ENCODE measurements at places on chromosomes 6 and 20.

DNA sequence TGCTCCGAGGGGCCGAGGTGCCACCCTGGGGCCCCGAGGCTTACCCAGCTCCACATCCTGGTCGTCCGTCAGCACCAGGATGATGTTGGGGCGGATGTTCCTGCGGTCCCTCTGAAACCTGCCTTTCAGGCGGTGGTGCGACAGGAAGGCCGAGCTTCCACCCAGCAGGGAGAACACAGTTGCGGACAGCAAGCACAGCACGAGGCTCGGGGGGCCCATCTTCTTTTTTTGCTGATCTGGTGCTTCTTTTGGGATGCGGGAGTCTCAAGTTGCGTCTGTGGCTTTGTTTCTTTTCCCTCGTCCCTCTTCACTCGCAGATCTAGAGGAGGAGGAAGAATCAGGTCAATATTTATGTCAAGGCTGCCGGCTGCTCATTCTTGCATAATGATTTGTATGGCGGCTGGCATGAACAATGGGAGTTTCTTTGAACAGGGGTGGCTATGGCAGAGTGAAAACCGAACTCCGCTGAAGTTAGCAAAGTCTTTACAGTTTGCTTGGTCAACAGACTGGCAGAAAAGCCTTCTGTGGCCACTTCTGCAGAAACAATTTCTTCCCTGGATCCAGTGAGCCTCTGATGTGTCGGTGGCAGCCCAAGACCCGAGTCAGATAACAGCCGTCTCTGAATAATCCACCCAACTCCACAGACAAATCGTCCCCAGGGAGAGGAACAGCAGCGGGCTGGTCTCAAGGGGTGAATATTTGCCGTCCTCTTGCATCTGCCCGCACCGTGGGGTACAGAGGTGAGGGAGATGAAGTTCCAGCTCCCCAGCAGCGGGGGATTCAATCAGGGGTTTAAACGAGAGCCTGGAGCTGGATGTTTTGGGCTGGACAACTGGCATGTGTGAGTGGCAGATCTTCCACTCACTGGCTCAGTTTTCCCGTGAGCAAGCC, 27.9 kb downstream of the SULF2 start:
- no peaks in the 10 kb centered on the region for H3K27me3 ChIP-seq
- H3K4me3 ChIP-seq: no peak overlapping the region
- no peaks in the 10 kb centered on the region for H3K4me1 ChIP-seq
- DNase-seq: no peak

GRCh38 chr6:84304881-84305280, 77.4 kb upstream of the CEP162 start:
- no peak overlapping the region for H3K27ac ChIP-seq
- H3K4me3 ChIP-seq: no peak overlapping the region
- DNase-seq: no peak
- no peaks in the 10 kb centered on the region for H3K4me1 ChIP-seq
- no peaks in the 10 kb centered on the region for H3K36me3 ChIP-seq

DNA sequence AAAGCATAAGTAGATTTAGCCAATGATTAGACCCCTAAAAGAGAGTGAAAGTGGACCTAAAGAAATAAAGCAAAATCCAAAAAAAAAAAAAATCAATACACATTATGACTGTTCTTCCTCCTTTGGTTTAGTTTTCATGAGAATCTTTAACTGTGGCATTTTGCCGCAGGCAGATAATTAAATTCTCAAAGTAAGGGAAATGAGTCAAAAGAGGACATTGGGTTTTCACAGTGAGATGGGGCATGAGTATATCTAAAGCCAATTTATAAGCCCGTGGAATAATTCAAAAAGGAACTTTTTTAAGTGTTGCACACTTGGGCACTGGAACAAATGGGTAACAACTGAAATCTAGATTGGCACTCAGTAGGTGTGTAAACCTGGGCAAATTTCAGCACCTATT, 230.3 kb downstream of the PKHD1 start:
- no peak overlapping the region for H3K27ac ChIP-seq
- no peaks in the 10 kb centered on the region for H3K27me3 ChIP-seq
- H3K4me1 ChIP-seq: no peaks in the 10 kb centered on the region
- DNase-seq: no peak
- no peaks in the 10 kb centered on the region for H3K36me3 ChIP-seq
- H3K4me3 ChIP-seq: no peak overlapping the region

GRCh38 chr6:73180763-73181619, 44.3 kb downstream of the KHDC1L start:
- no peaks in the 10 kb centered on the region for H3K36me3 ChIP-seq
- H3K27ac ChIP-seq: no peak overlapping the region
- no peaks in the 10 kb centered on the region for H3K27me3 ChIP-seq

DNA sequence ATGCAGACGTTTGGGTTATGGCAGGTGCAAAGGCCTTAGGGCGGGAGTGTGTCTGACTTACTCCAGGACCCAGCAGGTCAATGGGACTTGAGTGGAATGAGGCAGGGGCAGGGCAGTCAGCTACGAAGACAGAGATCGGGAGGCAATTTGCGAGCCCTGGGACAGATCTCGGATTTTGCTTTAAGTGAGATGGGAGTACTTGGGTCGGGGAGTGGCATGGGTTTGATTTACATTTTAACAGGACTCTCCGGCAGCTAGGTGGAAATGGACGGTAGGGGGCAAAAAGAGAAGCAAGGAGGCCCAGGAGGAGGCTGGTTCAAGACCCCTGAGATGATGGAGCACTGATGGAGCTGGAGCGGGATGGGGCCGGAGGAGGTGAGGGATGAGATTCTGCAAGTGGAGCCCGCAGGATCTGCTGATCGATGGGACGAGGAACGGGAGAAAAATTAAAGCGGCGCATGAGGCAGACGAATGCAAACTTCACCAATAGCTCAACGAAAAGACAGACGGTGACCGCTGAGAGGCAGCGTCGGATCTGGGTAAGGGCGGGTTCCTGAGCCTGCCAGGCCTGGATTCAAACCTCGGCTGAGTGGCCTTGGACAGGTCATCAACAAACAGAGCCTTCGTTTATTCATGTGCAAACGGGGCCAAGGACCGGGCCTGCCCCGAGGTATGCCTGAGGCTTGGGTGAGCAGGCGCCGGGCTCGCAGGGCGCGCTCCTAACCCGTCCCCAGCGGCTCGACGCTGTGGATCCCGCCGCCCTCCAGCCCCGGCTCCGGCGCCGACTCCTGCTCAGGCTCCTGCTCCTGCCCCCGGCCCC, 756 bp upstream of the RBCK1 start:
- H3K27ac ChIP-seq: no peak overlapping the region
- 0 out of 2 replicates have a peak, but pooled peaks cover 1% of the 10 kb centered on the region for H3K4me1 ChIP-seq
- no peaks in the 10 kb centered on the region for H3K27me3 ChIP-seq
- peaks cover 4% of the 10 kb centered on the region for H3K36me3 ChIP-seq
- peak; percentile 54 for DNase-seq
- H3K4me3 ChIP-seq: peak overlapping the region; percentile 57

GRCh38 chr6:72675396-72675795, 53.5 kb downstream of the KCNQ5 start:
- H3K27me3 ChIP-seq: no peaks in the 10 kb centered on the region
- H3K36me3 ChIP-seq: no peaks in the 10 kb centered on the region
- no peak overlapping the region for H3K27ac ChIP-seq

- H3K27me3 ChIP-seq: no peaks in the 10 kb centered on the region
- H3K4me1 ChIP-seq: no peaks in the 10 kb centered on the region
- no peaks in the 10 kb centered on the region for H3K36me3 ChIP-seq
- H3K4me3 ChIP-seq: no peak overlapping the region
- no peak overlapping the region for H3K27ac ChIP-seq
- no peak for DNase-seq
These were observed 231.7 kb upstream of the STXBP5 start for GRCh38 chr6:146972546-146972945.

DNA sequence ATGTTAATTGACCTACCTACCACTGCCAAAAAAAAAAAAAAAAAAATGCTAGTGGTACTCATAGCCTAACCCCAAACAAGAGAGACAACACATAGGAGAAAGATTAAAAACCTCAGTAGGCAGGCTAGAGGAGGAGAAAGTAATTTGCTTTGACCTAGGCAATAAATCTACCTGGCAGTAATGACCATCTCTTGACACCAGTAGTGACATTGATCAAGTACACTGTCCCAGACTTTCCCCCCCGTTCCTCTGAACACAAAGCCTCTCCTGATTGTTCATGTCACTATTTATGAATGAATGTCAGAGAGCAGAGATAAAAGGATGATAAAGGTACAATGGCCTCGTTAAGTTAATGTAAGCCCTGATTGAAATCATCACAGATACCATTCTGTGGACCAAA, 746.8 kb downstream of the CBLN4 start:
- H3K27me3 ChIP-seq: no peaks in the 10 kb centered on the region
- H3K27ac ChIP-seq: no peak overlapping the region
- no peak overlapping the region for H3K4me3 ChIP-seq
- H3K36me3 ChIP-seq: no peaks in the 10 kb centered on the region

DNA sequence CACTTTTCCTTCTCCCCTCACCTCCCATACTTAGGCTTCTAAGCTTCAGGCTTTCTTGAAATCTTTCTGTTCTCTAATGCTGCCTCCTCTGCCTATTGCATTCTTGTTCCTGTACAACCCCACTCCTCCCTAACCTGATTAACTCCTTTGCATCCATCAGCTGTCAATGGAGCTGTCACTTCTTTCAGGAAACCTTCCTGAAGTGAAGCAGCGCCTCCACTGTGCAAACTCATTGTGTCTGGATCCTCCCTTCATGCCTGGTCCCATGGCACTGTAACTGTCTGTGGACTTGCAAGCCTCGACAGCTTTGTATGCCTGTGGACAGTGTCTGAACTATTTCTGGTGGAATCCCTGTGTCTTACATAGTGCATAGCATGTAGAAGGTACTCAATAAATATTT, 185.0 kb downstream of the HS3ST5 start:
- no peaks in the 10 kb centered on the region for H3K27me3 ChIP-seq
- H3K4me1 ChIP-seq: peaks cover 3% of the 10 kb centered on the region
- no peak overlapping the region for H3K27ac ChIP-seq
- DNase-seq: no peak

DNA sequence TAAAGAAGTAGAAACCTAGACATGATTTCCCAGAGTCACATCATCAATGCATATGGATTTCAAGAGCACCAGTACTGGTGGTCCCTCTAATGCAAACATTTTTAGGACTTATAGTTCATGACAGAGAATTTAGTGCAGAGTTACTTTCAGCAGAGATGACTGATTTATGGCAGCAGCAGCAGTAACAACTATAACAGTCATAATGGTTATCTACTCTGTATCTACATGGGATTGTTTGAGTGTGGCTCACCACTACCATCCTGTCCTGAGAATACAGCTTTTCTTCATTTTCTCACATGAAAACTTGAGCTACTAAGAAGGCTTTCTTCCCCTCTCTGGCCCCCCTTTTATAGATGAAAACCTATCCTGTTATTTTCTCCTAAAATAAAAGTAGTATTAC, 128.5 kb upstream of the ENPP5 start:
- no peak overlapping the region for H3K27ac ChIP-seq
- DNase-seq: no peak
- H3K36me3 ChIP-seq: no peaks in the 10 kb centered on the region
- 0 out of 2 replicates have a peak, but pooled peaks cover 2% of the 10 kb centered on the region for H3K4me1 ChIP-seq
- no peaks in the 10 kb centered on the region for H3K27me3 ChIP-seq

DNA sequence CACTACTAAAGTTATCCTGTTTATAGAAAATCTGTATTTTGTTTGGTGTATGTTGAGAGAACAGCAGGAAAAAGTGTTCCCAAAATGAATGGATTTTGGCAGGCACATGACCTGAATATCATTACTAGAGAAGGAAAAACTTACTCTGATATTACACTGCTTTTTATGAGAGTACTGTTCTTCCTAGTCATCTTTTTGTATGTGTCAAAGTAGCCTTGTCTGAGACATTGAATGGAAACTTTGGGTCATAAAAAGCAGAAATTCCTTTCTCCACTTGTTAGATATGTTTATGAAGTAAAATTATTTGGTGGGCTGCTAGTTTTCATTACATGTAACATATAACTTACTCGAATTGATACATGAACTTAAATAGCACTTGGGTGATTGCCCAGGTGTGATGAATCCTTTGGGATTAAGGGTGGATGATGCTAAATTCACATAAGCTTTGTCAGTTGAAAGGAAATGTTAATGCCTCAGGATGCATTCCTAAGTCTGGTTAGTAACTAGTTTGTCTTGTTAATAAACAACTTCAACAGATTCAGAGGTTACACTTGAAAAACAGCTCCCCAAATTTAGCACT, 206.7 kb downstream of the CENPW start:
- H3K4me1 ChIP-seq: no peaks in the 10 kb centered on the region
- no peak overlapping the region for H3K4me3 ChIP-seq
- no peaks in the 10 kb centered on the region for H3K27me3 ChIP-seq

DNA sequence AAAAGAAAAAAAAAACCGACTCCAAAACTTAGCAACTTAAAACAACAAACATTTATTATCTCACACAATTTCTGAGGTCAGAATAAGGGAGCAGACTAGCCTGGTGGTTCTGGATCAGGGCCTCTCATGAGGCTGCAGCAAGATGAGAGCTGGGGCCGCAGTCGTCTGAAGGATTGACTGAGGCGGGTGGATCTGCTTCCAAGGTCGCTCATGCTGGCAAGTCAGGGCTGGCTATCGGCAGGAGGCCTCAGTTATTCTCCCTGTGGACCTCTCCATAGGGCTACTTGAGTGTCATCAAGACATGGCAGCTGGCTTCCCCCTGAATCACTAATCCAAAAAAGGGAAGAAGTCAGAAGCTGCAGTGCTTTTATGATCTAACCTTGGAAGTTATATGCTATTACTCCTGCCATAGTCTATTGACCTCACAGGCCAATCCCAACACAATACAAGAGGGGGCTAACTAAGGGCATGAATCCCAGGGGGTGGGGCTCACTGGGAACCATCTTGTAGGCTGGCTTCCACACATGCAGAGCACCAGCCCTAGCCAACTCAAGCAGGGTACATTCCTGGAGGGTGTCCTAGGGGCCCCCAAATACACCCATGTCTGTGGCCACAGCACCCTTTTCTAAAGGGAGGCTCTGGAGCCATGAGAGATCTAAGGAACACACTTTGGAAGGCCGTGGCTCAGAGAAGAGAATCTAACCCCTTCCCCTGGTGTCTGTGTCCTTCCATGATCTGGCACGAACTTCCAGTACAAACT, 11.3 kb downstream of the EBF4 start:
- peaks cover 18% of the 10 kb centered on the region for H3K4me1 ChIP-seq
- H3K27me3 ChIP-seq: no peaks in the 10 kb centered on the region
- no peak for DNase-seq
- H3K36me3 ChIP-seq: no peaks in the 10 kb centered on the region

DNA sequence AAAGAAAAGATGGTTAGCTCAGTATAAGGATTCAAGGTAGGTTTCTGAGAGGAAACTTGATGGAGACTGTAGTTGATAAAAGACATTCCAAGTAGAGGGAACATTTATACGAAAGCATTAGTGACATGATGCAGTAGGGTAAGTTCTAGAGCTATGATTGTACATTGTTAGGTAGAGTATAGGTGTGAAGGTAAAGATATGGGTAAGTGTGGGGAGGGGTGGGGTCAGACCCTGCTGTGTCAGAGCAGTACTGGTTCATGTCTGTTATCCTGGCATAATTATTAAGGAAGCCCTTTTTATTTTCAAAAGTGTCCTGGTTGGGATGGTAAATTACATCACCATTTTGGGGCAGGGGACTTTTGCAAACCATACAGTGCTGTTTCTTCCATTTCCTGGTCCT, 635.8 kb downstream of the COL12A1 start:
- no peaks in the 10 kb centered on the region for H3K4me1 ChIP-seq
- H3K36me3 ChIP-seq: no peaks in the 10 kb centered on the region
- H3K27ac ChIP-seq: no peak overlapping the region
- no peaks in the 10 kb centered on the region for H3K27me3 ChIP-seq
- DNase-seq: no peak

Data from iPS DF 6.9 (cell line).